ENCODE measurements at places on chromosomes 1 and 21.

DNA sequence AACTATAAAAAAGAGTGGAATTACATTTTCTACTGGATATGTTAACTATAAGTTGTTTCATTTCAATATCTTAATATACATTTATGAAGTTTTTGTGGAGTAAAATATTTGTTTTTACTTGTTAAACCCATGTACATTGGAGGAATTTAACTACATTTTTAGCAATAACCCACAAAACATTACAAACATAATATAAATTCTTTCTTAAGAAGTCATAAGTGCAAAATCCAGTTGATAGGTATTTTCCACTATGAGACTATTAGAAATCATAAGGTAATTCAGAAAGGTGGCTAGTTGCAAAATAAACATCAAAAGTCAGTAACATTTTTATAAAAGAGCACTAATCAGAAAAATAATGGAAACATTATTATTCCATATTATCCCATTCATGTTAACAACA is 73.9 kb upstream of the RRP15 start:
- no peak for DNase-seq

GRCh38 chr1:20837554-20838192 is 50.6 kb upstream of the HP1BP3 start:
- DNase-seq = no peak

GRCh38 chr1:152585586-152585985 is 5.3 kb upstream of the LCE3D start:
- no peak for DNase-seq

GRCh38 chr1:43703836-43704235 is 3.5 kb upstream of the ST3GAL3 start:
- DNase-seq = no peak

DNA sequence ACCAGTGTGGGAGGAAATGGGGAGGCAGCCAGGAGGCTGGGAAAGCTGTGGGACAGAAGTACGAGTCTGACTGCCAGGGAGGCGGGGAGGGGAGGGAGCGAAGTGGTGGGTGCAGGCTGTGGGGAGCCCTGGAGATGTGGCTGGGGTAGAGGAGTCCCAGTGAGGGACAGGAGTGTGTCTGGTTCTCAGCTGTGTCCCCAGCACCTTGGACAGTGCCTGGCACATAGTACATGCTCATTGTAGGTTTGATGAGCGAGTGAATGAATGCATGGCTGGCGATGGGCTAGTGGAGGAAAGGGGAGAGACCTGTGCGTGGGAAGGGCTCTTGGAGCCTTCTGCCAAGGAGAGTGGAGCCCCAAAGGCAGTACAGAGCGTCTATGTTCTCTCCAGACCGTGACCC is 104.1 kb downstream of the SIK1 start:
- no peak for DNase-seq

GRCh38 chr1:203173566-203173965 is 2.1 kb downstream of the MYBPH start:
- no peak for DNase-seq

DNA sequence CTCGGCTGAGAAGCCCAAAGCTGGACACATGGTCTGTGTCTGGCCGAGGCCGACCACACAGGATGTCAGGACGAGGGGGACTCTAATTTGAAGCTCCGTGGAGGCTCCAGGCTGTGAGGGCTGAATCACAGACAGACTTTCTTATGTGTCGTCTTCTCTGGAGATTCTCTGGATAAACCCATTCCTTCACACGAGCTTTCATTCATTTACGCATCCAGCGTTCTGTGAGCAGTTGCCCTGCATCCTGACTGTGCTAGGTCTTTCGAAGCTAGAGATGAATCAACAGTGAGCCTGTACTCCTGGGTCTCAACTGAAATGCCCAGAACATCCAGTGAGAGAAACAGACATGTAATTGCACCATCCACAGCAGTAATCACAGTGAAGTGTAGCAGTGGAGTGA is 49.6 kb downstream of the ECE1 start:
- no peak for DNase-seq

DNA sequence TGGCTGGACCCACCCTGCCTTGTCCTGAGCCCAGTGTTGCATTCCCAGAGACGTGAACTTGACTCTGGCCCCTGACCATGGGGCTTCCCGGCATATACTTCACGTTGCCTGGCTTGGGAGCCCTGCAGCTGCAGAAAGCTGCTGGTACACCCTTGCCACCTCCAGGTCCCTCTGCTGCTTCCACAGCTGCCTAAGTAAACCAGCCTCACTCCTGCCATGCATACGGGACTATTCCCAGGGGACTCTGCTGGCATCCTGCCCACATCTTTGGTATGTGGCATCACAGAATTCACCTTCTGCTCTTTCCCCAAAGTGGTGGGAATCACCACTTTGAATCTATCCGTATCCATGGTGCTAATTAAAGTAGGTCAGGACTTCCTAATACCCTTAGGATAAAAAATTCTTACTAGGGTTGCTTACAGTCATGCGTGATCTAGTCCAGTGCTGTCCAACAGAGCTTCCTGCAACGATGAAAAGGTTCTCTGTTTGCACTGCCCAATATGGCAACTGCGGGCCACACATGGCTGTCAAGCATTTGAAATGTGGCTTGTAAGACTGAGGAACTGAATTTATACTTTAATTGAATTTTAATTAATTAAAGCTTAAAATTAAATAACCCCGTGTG is 203.0 kb downstream of the GRIK3 start:
- no peak for DNase-seq

DNA sequence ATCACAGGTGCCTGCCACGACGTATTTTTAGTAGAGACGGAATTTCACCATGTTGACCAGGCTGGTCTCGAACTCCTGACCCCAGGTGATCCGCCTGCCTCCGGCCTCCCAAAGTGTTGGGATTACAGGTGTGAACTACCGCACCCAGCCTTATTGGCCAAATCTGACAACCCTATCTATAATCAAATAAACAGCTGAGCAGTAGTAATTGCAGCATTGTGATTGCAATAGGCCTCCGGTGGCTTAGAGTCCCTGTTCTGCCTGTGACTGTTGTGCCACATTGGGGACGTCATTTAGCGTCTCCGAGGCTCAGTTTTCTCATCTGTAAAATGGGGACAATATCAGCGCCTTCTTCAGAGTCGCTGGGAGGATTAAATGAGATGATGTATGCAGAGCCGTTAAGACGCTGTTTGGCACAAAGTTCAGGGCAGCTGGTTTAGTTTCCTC is 569 bp upstream of the CAPN2 start:
- no peak for DNase-seq

DNA sequence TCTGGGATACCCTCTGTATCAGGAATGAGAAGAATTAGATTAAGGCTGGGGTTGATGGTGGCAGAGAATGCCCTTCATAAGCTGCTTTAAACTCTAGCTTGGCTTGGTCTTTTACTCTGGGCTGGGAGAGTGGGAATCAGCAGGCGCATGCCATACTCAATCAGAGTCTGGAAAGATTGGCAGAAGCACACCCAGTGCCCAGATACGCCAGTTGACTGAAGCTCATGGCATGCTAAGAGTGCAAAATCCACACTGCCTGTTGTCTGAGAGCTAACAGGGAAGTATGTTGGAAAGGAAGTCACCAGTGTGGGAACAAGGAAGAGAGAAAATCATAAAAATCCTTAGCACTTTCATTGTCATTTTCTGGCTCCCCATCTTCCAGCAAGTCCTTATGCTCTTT is 53.0 kb downstream of the HMCN1 start:
- DNase-seq = no peak
